ENCODE measurements at places on chromosomes 11 and 22.

- peaks cover 6% of the 10 kb centered on the region for H3K36me3 ChIP-seq
- no peaks in the 10 kb centered on the region for H3K27me3 ChIP-seq
- DNase-seq = no peak
Measured at GRCh38 chr11:65077451-65077850, 6.4 kb downstream of the CDCA5 start.

GRCh38 chr22:27784120-27784475, 17.5 kb downstream of the MN1 start:
- H3K27ac ChIP-seq = peak overlapping the region; percentile 74
- H3K4me1 ChIP-seq = peaks cover 36% of the 10 kb centered on the region
- DNase-seq = no peak
- H3K4me3 ChIP-seq = no peak overlapping the region

DNA sequence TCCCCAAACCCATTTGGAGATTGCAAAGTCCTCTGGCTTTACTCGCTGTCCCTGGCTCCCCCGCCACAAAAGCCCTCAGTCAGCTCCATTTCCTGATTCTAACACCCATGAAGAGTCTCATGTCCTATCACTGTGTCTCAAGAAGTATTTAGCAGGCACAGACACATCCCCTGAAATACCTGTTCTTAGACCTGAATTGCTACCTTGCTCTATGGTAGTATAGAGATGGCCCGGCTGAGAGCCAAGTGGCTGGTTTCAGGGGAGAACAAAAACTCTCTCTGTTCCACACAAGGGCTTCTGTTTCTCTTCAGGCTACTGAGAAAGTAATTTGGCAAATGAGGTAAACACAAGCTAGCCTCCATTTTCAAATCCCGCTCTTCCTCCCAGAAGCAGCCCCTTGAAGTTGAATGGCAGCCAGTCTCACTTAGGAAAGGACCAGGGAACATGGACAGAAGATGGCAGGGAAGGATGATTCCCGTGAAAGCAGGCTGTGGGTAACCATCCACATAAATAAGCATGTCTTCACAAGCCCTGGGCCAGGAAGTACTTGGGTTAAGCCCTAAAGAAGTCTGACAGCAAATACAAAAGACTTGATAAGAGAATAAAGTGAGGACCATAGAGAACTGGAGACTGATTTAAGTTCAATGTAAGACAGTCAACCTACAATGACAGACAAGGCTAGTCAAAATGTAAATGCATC, 137.8 kb downstream of the C11orf58 start:
- DNase-seq = no peak
- H3K4me3 ChIP-seq = no peak overlapping the region
- H3K36me3 ChIP-seq = no peaks in the 10 kb centered on the region
- no peaks in the 10 kb centered on the region for H3K27me3 ChIP-seq
- no peak overlapping the region for H3K27ac ChIP-seq

- H3K4me3 ChIP-seq = no peak overlapping the region
- no peaks in the 10 kb centered on the region for H3K4me1 ChIP-seq
- H3K27ac ChIP-seq = no peak overlapping the region
- H3K36me3 ChIP-seq = no peaks in the 10 kb centered on the region
Measured at GRCh38 chr22:49735411-49735900, 92.2 kb downstream of the BRD1 start.

- H3K4me3 ChIP-seq = no peak overlapping the region
- DNase-seq = peak; percentile 79
- H3K36me3 ChIP-seq = peaks cover 88% of the 10 kb centered on the region
- H3K27ac ChIP-seq = peak overlapping the region; percentile 98
Measured at GRCh38 chr22:31098632-31099110, 8.7 kb downstream of the SELENOM start.

DNA sequence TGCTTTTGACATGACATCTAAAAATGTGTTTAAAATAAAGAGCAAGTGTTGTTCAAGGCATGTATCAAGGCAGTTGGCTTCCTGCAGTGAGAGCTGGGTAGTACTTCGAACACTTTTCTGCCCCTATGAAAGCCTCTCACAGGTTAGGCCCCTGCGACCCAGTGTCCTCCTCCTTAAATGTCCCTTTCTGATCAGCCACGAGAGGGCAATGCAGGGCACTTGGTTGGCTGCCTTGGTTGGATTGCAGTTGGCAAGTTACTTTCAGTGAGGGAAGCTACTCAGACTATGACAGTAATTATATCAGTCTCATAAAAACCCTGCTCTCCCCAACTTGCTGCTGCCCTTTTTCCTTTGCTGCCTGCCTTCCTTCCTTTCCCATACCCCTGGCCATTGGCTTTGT, 743.8 kb downstream of the NTM start:
- no peaks in the 10 kb centered on the region for H3K36me3 ChIP-seq
- H3K27ac ChIP-seq = no peak overlapping the region
- H3K4me3 ChIP-seq = no peak overlapping the region
- H3K4me1 ChIP-seq = no peaks in the 10 kb centered on the region

DNA sequence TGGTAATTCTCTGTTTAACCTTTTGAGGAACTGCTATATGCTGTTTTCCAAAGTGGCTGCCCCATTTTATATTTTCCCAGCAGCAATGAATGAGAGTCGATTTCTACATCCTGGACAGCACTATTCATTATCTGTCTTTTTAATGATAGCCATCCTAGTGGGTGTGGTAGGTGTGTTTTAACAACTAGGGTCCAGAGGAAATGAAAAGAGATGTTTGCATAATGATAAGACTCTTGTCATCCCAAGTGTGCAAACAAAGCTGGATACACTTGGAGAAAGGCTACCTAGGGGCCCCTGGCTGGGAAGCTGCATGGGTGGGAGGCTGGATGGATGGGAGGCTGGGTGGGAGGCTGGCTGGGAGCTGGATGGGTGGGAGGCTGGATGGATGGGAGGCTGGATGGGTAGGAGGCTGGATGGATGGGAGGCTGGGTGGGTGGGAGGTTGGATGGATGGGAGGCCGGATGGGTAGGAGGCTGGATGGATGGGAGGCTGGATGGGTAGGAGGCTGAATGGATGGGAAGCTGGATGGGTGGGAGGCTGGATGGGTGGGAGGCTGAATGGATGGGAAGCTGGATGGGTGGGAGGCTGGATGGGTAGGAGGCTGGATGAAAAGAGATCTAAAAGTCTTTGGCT, 158.0 kb downstream of the DSCAML1 start:
- no peak overlapping the region for H3K4me3 ChIP-seq
- H3K36me3 ChIP-seq = no peaks in the 10 kb centered on the region
- no peak overlapping the region for H3K27ac ChIP-seq
- no peak for DNase-seq

- no peak overlapping the region for H3K27ac ChIP-seq
- no peak for DNase-seq
- H3K36me3 ChIP-seq = no peaks in the 10 kb centered on the region
- H3K27me3 ChIP-seq = no peaks in the 10 kb centered on the region
- H3K4me1 ChIP-seq = no peaks in the 10 kb centered on the region
- no peak overlapping the region for H3K4me3 ChIP-seq
Measured at GRCh38 chr11:6855971-6856541, 6.8 kb upstream of the OR10A2 start.

DNA sequence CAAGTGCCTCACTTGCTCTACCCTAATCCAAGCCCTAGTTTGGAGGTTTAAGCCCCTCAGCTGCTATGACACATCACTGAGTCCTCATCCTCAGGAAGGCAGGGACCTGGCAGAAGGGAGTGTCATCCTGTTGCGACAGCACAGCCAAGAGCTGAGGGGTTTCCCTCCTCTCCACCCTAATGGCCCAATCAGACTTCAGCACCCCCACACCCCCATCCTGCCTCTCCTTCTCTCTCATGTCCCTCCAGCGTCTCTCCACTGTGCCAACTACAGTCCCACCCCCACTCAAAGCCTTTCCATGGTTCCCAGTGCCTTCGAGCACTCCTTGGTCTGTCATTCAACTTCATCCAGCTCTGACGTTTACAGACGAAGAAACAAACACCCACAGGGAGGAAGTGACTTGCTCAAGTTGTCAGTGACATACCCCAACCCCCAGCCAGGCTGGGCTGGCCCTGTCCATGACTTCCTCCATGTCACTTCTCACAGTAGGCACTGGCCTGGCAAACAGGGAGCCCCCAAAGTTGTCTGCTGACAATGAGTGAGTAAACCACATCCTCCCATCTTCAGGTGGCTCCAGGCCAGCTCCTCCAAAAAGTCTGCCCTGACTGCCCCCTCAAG, 15.6 kb downstream of the ARAP1 start:
- H3K4me3 ChIP-seq = no peak overlapping the region
- peaks cover 74% of the 10 kb centered on the region for H3K4me1 ChIP-seq
- H3K36me3 ChIP-seq = peaks cover 8% of the 10 kb centered on the region
- peak overlapping the region; percentile 68 for H3K27ac ChIP-seq
- no peaks in the 10 kb centered on the region for H3K27me3 ChIP-seq
- DNase-seq = peak; percentile 77

DNA sequence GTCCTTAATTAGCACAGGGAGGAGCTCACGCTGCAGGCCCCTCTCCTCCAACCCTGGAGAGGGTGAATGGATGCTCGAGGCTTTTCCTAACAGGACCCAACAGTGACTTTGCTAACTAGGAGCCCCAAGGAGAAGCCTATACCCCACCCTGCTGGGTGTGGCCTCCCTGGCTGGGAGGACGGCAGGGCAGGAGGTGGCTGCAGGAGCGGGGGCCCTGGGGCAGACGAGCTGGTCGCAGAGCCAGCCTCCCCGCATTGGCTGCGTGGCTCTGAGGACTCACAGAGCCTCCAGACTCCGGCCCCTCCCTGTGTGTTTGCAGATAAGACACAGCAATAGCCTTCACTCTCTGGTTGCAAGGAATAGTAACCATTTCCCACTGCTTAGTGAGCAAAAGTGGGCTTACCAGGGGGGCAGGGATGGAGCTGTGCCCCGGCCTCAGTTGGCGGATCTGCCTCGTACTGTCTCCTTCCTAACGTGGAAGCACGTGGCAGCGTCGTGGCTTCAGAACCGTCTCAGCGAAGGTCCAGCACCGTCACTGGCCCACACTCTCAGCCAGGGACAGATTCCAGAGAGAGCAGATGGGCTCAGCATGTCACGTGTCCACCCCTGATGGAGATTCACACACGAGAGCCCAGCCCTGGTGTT, 1087.5 kb downstream of the BRD1 start:
- DNase-seq = no peak
- H3K36me3 ChIP-seq = no peaks in the 10 kb centered on the region
- H3K4me3 ChIP-seq = no peak overlapping the region
- no peak overlapping the region for H3K27ac ChIP-seq
- no peaks in the 10 kb centered on the region for H3K4me1 ChIP-seq

- H3K27me3 ChIP-seq = no peaks in the 10 kb centered on the region
- no peak overlapping the region for H3K27ac ChIP-seq
- no peaks in the 10 kb centered on the region for H3K36me3 ChIP-seq
- H3K4me3 ChIP-seq = no peak overlapping the region
- H3K4me1 ChIP-seq = no peaks in the 10 kb centered on the region
Measured at GRCh38 chr11:33664166-33664565, 36.5 kb downstream of the C11orf91 start.

DNA sequence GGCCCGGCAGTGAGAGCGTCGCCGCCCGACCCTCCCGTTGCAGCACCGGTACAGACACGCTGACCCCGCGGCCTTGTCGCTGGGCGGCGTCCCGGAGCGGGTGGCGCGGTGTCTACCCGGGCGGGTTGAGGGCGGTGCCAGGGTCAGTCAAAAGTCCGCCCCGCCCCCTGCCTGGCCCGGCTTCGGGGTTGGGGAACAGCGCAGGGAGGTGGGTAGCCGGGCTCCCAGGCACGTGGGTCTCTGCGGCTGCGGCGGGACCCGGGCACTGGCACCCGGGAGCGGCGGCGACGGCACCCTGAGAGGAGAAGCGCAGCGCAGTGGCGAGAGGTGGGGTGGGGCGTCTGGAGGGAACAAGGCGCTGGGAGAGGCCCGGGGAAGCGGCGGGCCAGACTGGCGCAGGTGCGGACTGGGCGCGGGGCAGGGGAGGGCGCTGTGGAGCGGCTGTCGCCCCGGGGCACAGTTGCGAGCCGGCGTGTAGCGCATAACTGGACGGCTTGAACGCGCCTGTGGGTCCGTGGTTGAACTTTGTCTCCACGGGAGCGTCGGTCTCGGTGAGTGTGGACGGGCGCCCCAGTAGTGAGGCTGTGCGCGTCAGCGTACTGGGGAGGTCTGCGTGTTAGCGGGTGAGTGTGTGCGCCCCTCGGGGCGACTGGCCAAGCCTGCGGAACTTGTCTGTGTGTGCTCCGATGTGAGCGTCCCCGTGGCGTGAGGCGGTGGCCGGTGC, at the start of gene P2RY2:
TSS of gene P2RY2 (plus strand) at position 176 of the 724 bp plus-strand sequence. CDS start 15,879 bp downstream, outside the sequence.
- H3K4me1 ChIP-seq = peaks cover 34% of the 10 kb centered on the region
- H3K4me3 ChIP-seq = peak within 1 kb of the TSS; percentile 48
- H3K36me3 ChIP-seq = no peaks in the 10 kb centered on the region
- peak within 1 kb of the TSS; percentile 18 for H3K27ac ChIP-seq
- peaks cover 24% of the 10 kb centered on the region for H3K27me3 ChIP-seq

- peaks cover 4% of the 10 kb centered on the region for H3K27me3 ChIP-seq
- no peaks in the 10 kb centered on the region for H3K36me3 ChIP-seq
- DNase-seq = peak; percentile 14
- H3K27ac ChIP-seq = no peak overlapping the region
- H3K4me1 ChIP-seq = peaks cover 10% of the 10 kb centered on the region
Measured at GRCh38 chr11:130216591-130217132, 57.1 kb downstream of the ST14 start.

DNA sequence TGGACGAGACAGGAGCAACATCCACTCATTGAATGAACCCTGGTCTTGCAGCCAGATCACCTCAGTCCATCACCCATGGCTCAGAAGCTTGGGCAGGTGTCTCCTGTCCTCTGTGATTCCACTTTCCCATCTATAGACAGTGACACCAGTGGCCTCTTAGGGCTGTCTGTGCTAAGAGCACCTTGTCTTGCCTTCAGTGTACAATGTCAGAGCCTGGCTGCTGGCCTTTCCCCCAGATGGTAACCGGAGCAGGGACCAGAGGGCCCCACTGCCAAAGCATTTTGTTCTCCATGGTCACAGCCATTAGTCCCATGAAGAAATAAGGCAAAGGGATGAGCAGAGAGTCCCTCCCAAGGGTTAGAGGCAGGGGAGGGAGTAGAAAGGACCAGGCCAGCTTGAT, 35.4 kb downstream of the PKNOX2 start:
- H3K4me1 ChIP-seq = peaks cover 18% of the 10 kb centered on the region
- H3K36me3 ChIP-seq = no peaks in the 10 kb centered on the region
- H3K27me3 ChIP-seq = no peaks in the 10 kb centered on the region
- no peak overlapping the region for H3K4me3 ChIP-seq
- no peak for DNase-seq

- H3K4me3 ChIP-seq = no peak overlapping the region
- no peaks in the 10 kb centered on the region for H3K27me3 ChIP-seq
- no peak overlapping the region for H3K27ac ChIP-seq
- H3K36me3 ChIP-seq = no peaks in the 10 kb centered on the region
- no peaks in the 10 kb centered on the region for H3K4me1 ChIP-seq
Measured at GRCh38 chr22:19565382-19566278, 41.4 kb upstream of the CLDN5 start.

DNA sequence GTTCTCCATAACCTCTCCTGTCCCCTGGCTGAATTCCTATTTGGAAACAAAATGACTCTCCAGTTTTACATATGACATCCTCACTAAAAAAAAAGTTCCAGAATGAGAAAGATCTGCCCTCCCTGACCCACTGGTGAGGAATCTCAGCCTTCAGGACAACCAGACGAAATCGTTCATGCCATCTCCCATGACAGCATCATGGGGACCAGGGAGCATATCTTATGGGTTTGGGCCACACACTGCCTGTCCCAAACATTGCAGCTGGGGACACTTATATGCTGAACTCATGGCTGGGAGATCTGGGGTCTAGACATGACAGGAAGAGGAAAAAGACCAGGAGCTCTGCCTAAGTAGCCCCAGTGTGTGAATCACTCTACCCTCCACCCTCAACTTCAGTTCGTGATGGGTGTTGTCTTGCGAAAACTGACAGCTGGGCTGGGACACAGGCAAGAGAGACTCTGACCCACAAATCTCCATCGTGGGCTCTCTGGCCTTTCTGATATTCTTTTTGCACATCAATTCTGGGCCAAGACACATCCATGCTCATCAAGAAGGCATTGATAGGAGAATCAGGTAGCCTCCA, 102.0 kb downstream of the ZNF280B start:
- H3K4me1 ChIP-seq = no peaks in the 10 kb centered on the region
- no peaks in the 10 kb centered on the region for H3K36me3 ChIP-seq
- DNase-seq = no peak
- H3K27me3 ChIP-seq = no peaks in the 10 kb centered on the region
- no peak overlapping the region for H3K4me3 ChIP-seq
